Eye (tissue), 1 donor: ENCODE measurements at places on chromosomes 16 and 17.

- no peak for DNase-seq
Measured at GRCh38 chr16:2824626-2825025, 5.5 kb upstream of the ZG16B start.

- no peak for DNase-seq
Measured at GRCh38 chr17:47807421-47807820, 14.2 kb downstream of the OSBPL7 start.

- DNase-seq: no peak
Measured at GRCh38 chr16:69465881-69466280, 41.5 kb downstream of the CYB5B start.

DNA sequence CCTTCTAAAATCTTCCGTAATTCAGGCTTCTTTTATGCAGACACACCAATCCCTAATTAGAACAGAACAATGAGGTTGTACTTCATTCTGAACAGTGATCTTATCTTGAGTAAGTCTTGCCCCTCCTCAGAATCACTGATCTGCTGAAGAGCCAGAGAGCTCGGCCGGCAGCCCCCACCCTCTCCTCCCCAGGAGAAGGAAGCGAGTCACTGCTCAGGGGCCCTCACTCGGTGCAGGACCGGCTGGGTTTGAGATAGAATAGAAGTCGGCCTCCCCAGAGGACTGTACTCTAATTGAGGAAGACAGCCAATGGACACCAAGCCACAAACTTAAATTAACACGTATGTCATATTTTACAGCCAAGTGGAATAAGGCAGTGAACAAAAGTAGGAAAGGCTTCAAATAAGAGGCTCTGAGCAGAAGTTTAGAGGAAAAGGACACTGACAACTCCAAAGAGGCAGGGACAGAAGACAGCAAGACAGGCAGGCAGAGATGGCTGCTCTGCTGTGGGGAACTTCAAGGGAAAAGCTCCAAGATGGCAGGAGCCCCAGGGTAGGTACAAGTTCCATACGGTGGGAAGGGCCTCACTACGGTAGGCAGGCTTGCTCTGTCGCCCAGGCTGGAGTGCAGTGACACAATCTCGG, 18.6 kb downstream of the CREBBP start:
- DNase-seq: peak; percentile 50

DNA sequence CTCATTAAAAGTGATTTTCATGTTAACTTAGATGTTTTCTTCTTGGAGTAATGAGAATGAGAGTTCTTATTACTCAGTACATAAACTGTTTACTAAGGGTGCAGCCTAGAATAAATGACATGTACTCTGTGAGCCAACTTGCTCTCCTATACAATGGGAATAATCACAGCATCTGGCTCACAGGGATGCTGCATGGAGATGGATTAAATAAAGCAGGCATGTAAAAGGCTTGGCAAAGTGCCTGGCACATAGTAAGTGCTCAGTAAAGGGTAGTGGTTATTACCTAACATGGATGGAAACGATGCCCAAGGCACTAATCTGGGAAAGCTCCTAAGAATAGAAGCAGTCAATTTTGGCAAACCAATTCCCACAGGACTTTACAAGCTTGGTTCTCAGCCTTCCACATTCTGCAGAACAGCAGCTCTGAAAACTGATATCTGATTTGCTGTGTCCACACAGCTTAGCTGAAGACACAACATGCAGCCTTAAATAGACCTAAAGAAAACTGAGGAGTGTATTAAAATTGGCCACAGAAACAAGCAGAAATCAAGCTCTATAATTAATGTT, 176.1 kb downstream of the ABCC12 start:
- peak; percentile 35 for DNase-seq

GRCh38 chr16:1082266-1082951, 9.9 kb downstream of the SSTR5 start:
- no peak for DNase-seq

GRCh38 chr16:87581857-87582215, 20.5 kb upstream of the JPH3 start:
- DNase-seq: peak; percentile 46

- DNase-seq: no peak
Measured at GRCh38 chr17:22286337-22287041, 594.2 kb downstream of the KCNJ18 start.

- DNase-seq: no peak
Measured at GRCh38 chr16:57388359-57389086, 16.0 kb upstream of the CCL17 start.

DNA sequence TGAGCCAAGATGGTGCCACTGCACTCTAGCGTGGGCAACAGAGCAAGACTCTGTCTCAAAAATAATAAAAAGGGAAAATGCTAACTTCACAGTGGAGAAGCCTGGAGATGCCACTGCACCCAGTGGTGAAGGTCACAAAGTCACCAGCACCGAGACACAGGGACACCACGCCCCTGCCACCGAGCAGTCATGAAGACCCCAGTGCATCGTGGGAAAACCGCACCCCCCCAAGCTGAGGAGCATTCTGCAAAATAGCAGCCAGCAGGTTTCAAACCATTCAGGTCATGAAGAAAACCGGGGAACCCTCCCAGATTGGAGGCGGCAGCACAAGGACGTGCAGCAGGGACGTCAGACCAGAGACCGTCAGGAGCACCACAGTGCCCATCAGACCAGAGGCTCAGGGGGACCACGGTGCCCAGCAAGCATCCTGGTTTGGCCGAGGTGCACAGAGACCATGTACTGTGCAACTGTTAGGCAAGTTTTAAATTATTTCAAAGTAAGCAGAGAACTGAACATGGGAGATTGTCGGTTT, 13.7 kb downstream of the CHMP1A start:
- DNase-seq: no peak

GRCh38 chr17:6098050-6098822, 28.1 kb downstream of the WSCD1 start:
- DNase-seq: no peak
